ENCODE measurements at places on chromosomes 7 and 10.

DNA sequence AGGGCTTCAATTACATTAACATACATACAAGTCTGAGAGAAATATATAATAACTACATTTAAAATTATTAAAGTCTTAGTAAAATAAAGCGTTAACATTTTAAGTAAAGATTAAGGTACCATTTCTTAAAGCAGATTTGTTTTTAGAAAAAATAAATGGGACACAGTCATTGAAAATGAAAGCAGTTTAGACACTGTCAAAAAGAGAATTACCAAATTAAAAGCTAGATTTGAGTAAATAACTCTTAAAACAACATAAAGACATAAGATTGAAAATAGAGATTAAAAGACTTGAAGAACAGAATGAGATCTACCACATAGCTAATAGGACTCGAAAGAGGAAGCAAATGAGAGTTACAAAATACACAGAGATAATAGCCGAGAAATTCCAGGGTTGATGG is 562.2 kb upstream of the FOXK1 start:
- no peak for DNase-seq

DNA sequence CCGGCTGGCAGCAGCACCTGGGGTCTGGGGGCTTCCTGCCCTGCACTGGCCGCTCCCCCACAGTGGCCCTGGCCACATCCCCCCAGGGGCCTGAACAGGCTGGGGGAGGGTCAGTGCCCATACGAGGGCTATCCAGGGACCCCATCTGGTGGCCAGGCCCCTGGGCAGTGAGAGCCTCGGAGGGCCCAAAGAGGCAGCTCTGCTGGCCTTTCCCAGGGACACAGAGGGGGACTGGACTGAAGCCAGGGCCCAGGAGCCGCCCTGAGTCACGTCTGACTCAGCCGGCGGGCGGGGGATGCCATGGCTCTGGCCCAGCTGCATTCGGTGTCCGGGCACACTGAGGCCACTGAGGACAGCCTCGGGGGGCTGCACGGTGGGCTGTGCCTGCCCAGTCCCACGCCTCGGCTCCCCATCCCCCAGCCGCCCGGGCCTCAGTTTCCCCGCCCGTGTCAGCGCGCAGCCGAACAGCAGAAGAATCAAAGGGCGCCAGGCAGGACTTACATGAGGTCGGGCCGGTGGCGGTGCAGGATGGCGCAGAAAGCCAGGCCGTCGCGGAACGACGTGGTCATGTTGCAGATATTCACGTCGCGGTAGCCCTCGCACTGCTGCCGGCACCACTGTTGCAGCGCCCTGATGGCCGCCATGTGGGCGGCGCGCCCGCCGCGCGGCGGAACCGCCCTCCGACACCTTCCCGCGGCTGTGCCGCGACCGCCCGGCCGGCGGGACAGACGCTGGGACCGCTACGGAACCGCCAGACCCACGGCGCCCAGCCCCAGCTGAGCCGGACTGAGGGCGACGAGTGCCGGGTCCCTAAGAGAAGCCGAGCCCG is at the start of gene MICALL2:
Gene MICALL2, minus strand, starts transcription at position 788 of the 829 bp plus-strand sequence. Its CDS starts 144 bp downstream, at position 644.
- DNase-seq: no peak

DNA sequence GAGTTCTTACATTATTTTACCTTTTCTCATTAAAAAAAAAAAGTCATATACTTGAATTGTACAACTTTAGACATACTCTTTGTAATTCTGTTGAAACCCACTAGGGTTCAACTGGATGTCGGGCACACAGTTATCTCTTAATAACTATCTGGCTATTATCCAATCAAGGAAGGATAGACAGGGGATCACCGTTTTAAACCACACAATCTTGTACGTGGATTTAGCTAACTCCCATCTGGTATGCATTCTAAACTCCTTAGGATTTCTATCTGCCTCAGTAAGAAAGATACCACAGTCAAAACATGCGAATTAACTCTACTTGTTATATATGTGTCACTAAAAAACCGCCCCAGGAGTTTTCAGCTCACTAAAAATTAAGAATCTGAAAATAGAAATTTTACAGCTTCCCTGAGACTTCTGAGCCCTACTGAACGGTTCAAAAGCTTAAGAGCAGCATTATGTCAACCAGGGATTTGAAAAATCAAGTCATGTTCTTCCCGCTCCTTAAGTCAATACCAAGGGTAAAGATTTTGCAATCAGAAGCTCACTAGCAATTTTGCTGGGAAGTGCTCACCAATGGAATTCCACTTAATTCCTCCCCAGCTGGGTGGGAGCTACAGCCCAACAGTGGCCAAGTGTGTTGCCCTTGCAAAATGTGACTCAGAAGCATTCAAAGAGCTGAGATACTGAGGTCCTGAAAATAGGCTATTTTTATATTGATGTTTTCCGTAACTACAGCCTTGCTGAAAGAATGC is 267.0 kb downstream of the FRMD4A start:
- no peak for DNase-seq

GRCh38 chr7:112110175-112110574 is 96.0 kb downstream of the DOCK4 start:
- no peak for DNase-seq

DNA sequence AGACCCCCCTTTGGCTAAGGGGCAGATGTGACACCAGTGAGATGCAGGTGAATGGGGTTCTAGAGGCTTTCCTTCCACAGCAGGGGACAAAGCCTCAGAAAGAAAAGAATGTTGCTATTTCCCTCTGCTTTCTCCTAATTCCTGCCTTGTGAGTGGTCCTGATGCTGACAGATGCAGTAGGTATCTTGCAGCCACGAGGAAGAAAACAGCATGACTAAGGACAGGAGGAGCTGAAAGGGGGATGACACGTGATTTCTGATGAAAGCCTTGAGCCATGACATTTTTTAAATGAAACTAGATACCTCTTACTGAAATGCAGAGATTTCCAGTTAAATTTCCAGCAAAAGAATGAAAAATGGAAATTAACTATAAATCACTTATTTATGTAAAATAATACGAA is 92.4 kb downstream of the C1GALT1 start:
- peak; percentile 57 for DNase-seq

- no peak for DNase-seq
Measured at GRCh38 chr10:97816609-97817008, 33.0 kb upstream of the GOLGA7B start.

DNA sequence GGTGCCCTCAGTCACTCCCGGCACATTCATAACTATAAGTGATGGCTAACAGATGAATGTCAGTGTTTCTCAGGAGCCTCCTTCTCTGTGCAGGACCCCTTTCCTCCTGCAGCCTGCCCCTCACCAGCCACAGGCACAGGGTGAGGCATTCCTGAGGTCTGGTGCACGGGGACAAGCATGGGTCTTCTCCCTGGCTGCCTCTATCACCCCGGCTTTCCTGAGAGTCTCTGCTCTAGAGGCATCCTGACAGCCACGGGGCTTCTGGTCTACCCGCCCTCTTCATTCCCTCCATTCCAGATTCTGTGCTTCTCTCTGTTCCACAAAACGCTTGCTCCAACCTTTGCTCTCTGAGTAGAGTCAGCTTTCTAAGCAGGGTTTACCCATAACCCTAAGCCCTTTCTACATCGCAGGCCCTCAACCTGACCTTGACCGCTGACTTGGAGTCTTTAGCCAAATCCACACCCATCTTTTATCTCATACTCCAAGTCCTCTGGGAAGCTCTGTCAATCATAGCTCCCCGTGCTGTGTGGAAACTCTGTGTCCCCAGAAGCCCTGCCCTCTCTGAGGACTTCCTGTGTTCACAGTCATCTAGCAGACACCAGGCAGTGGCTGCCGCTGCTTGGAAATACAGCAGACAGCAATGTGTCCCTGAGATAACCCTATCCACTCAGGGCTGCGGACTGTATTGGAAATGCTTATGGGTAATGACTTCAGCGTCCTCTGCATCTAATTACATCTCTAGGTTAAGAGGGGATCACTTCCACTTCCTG is 159.0 kb downstream of the SFMBT2 start:
- DNase-seq: no peak

DNA sequence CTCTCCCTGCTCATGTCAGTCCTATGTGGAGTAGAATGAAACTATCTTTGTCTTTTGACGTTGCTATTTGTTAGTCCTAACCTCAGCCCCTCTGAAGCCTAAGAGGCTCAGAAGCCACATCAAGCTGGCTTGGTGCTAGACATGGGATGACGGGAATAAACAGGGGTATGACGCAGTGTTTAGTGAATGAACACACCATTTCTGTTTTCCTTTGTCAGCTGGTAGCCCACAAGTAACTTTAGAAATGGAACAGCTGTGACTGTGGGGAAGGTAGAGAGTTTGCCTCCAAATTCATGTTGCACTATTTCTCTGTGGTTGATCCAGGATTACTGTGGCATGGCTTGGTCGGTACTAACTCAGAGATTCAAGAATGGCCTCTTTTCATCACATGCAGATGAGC is 31.3 kb downstream of the COX15 start:
- no peak for DNase-seq

DNA sequence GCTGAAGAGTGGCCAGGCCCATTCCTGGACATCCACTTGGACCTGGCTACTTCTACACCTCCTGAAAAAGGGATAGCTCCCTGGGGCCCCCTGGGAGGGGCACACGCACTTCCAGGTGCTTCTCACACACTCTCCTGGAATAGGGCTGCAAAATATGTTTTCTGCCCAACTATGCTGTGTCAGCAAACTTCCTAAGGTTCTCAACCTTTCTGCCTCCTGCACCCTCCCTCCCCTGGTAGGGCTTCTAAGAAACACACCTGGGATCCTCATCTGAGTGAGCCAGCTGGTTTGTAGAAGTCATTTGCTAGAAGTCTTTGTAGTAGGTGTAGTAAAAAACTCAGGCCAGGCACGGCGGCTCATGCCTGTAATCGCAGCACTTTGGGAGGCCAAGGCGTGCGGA is 136.5 kb downstream of the ZMYND11 start:
- DNase-seq: no peak

DNA sequence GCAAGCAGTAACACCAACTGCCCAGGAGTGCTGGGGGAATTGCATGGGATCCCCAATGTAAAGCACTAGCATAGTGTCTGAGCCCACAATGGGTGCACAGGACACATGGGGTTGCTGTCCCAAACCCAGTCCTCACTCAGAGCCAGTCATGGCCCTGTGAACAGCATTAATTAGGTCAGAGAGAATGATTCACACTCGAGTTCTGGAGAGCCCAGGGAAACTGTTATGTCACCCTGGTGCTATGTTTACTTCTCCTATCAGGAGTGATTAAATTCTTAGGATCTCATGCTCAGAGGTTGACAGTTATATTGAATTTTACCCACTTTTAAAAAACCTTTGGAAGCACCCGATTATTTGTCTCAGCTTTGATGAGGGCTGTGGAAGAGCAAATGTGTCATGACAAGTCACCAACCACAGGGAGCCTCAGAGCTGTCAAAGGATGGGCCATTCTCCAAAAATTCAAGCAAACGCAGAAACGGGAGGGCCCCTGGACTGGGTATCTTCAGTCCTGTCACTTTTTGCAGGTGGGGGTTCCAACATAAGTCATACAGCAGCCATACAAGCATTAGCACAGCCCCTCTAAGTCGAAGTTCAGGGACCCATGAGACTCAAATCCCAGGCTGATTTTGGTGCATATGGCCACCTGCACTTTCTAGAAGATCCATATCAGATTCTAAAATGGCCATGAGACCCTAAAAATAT is 1.3 kb upstream of the RASSF4 start:
- DNase-seq: no peak

DNA sequence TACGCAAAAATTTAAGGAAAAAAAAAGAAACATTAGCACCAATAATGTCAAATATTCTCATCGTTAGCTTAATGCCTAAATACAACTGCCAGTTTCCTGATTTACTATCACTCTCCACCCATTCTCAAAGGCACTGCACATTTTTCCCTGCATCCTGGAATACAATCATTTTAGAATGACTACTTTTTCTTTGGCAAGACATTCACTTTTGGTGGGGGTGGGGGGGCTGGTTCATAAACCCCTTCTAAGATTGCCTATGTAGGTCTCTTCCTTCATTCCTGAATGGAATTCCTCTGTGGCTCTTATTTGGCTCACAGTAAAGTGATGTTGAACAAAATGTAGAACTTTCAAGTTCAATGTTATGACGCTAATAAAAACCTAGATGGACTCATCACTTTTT is 74.3 kb downstream of the RNLS start:
- DNase-seq: no peak

DNA sequence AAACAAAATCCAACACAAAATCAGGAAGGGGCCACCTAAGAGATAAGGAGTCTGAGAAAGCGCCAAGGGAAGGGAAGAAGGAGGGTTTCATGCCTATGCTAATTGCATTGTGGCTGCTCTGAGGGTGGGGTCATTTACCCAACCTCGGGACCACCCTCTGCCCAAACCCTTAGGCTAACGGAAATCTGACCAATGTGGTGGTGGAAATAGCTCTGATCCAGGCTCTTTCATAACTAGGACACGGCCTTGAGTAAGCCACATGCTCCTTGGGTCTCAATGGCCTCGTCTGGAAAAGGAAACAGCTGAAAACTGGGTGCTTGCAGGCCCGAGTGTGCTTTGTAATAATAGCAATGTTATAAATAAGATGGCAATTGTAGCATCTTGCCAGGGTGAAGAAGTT is 14.9 kb upstream of the SRGN start:
- DNase-seq: no peak

DNA sequence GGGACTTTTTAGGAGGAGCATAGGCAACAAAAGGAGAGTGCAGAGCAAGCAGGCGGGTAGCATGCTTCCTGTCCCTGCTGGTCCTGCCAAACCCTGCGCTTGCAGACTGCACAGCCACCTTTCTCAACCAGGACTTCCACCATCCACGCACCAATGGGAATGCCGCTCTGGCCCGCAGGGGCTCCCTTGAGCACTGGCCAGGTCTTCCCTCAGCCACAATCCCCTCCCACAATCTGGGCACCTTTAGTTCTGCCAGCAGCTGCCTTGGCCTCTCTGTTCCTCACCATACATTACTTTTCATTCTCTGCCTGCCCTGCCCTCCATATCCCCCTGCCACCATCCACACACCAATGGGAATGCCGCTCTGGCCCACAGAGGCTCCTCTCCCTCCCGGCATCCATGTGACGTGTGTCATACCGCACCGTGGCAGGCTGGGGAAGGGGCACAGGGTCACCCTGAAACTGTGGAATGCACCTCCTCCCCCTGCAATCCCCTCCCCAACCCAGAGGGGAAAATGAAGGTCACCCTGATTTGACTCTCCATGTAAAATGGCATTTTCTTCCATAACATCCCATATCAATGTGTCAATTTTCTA is 97.3 kb upstream of the MACROH2A2 start:
- DNase-seq: no peak

DNA sequence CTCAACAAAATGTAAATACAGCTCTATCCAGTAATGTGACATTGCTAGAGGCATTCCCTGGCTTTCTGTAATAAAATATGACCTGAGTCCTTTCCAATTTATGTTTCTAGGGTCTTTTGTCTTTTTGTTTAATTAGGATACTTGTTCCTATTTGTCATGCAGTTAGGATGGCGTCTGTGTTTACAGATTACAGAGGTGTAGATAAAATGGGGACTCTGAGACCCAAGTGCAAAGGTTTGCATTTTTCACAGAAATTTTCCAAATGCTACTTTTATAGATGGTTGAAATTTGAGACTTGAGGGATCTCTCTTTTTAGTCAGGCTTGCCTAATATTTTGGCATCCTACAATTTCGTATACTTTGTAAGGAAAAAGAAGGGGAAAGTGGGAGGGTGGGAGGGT is 332.4 kb downstream of the PTEN start:
- no peak for DNase-seq
